GM03348 (cell line): ENCODE measurements at places on chromosomes 2 and 18.

- DNase-seq = peak; percentile 58
Observed at GRCh38 chr18:3250237-3251107, 2.9 kb downstream of the MYL12A start.

DNA sequence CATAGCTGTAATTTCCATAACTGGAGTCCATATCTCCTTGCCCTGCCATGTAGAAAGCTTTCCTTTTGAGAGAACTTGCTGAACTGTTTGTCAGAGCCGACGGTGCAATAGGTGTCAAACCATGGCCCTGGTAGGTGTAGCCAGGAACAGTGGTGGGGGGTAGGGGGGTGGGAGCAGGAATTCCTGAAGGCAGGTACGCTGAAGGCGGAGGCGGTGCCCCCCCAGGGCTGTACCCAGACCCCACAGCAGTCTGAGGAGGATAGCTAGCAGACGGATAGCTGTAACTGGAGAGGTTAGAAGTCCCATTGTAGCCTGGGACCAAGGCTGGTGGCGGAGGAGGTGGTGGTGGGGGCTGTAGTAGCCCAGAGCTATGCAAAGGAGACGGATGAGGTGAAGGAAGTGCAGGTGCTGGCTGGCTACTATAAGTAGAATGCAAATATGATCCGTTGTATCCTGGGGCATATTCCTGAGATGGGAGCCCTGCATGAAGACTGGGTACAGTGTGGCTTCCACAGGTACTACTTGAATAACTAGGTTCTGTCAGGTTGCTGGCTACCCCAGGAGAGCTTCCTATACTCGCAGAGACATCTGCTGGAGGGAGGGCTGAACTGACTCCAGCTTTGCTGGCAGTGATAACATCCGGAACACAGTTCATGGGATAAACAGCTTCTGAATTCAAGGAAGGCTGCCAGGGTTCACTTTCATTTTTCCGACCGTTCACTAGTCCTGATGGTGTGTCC lies 124.8 kb downstream of the FIGN start:
- DNase-seq = no peak

- no peak for DNase-seq
Observed at GRCh38 chr2:104930732-104931131, 76.8 kb downstream of the POU3F3 start.

- no peak for DNase-seq
Observed at GRCh38 chr2:127590386-127591190, 55.1 kb downstream of the MYO7B start.

- DNase-seq = no peak
Observed at GRCh38 chr2:225137971-225138370, 95.7 kb upstream of the DOCK10 start.

- no peak for DNase-seq
Observed at GRCh38 chr18:10457767-10458166, 3.3 kb downstream of the APCDD1 start.

GRCh38 chr2:109699646-109700045 lies 85.5 kb downstream of the SOWAHC start:
- no peak for DNase-seq

DNA sequence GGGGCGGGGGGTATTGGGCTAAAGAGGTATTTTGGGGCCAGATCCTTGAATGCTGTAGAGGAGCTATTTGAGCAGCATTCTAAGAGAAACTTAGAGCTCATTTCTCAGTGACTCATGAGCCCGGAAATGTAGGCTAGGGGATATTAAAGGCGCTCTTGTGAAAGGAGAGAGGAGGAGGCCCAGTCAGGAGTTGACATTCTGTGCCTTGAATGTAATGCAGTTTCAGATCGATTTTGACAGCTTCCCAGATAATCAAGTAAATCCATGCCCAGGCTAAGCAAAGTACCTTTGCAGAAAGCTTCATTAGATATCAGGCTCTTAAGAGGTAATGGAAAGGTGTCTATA lies 1.5 kb downstream of the CAB39 start:
- peak; percentile 77 for DNase-seq

DNA sequence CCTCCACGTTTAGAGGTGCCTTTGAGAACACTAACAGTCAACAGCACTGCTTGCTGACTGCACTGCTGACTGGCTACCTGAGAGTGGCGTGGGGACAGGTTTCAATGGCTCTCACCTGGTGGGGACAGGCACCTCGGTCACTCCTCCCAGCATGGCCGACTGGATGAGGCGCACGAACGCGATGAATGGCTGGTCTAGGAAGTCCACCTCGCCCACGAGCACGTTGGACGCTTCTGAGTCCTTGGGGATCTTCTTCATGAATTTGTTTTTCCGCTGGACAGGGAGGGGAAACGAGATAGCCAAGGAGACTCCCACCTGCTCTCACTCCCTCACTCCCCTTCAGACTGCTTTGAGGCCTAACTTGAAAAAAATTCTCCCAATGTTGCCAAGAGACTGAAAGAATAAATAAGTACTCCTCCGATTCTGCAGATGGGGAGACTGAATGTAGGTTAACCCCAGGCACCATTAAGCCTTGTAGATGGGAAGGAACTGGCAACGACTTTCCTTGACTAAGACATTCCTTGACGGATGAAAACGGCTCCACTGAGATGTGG lies 57.3 kb downstream of the MTHFD2 start:
- DNase-seq = no peak

DNA sequence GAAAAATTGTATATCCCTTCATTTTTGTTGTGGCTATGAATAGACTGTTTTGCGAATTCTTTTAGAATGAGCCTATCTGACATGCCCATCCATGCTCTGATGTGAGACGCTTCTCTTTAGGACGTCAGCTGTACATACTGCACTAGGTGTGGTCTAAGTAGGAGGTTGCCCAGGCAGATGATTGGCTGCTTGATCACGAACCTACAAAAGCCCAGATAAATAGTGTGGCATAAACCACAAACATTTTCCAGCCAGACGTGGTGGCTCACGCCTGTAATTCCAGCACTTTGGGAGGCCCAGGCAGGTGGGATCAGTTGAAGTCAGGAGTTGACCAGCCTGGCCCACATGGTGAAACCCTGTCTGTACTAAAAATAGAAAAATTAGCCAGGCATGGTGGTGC lies 251.8 kb downstream of the AGAP1 start:
- no peak for DNase-seq

- DNase-seq = peak; percentile 75
Observed at GRCh38 chr2:177332026-177332991, 60.3 kb upstream of the AGPS start.

- DNase-seq = no peak
Observed at GRCh38 chr2:238103465-238104225, 3.5 kb downstream of the ESPNL start.

DNA sequence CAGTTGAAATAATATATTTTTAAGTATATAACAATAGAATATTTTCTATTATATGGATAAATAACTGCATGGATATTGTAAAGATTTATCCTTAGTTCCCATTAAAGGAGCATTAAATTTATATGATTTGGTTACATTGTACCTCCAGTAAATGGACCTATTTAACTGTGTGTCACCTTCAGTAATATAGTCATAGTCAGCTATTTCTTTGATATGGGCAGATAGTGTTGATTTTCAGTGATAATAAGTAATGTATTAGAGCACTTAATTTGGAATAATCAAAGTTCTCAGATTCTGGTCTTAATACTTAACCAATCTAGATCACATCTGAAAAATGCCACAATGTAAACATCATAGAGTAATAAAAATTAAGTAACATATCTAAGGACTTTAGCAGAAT lies 1527.3 kb upstream of the NXPH2 start:
- DNase-seq = no peak

- no peak for DNase-seq
Observed at GRCh38 chr18:79574938-79575525, 104.6 kb upstream of the CTDP1 start.

GRCh38 chr2:164913640-164914350 lies 41.5 kb downstream of the SLC38A11 start:
- peak; percentile 11 for DNase-seq

DNA sequence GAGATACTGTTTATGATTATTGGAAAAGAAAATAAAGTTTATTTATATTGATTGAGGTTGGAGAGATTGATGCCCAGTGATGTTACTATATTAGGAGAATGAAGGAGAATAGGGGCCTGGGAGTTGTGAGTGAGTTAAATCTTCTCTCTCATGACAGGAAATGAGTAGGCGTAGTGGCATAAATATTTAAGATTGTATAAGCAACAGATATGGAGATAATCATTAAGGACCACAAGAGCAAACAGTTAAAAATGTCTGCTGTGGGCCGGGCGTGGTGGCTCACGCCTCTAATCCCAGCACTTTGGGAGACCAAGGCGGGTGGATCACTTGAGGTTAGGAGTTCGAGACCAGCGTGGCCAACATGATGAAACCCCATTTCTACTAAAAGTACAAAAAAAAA lies 62.7 kb downstream of the PTRHD1 start:
- DNase-seq = no peak

DNA sequence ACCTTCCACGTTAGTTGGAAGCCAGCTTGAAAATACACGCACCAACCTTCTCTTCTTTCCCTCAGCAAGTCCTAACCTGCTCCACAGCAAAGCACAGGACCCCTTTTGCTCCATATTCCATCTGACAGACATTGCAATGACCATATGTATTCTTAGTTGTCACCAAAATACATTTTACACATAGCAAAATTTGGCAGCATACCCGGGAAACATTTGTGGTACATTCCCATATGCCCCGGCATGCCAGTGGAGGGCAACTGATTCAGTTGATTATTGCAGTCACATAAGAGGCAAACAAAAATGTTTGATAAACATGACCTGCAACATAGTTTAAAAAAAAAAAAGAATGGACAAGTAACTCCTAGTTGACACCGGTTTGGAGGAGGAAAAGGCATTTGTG lies 202.1 kb upstream of the UBE2E3 start:
- no peak for DNase-seq

DNA sequence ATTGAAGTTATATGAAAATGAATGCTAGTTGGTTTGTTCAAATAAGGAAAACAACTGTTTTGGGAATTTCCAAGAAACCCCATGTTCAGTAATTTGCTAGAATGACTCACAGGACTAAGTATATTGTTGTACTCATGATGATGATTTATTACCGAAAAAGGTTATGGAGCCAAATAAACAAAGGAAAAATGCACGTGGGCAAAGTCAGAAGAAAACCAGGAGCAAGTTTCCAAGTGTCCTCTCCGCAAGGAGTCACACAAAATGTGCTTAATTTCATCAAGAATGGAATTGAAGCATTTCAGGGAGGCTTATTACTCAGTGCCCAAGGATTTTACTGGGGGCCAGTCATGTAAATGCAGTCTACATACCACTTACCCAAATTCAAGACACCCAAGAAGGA lies 1652.4 kb upstream of the TMEFF2 start:
- DNase-seq = peak; percentile 9

GRCh38 chr2:10547663-10548376 lies 99.7 kb upstream of the ODC1 start:
- no peak for DNase-seq

DNA sequence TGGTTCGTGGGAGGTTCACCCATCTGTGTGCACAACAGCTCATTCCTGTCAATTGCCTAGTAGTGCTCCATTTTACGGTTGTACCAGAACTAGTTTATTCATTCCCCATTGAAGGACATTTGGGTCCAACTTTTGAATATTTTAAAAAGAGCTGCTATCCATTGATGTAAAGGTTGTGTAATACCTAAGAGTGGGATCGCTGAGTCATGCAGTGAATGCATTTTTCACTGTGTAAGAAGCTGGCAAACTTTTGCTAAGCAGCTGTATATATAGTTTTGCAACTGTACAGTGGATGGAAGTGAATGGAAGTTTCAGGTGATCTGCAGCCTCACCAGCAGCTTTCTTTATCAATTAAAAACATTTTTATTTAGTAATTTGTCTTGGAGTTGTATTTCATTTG lies 104.5 kb downstream of the DCDC2C start:
- DNase-seq = no peak

DNA sequence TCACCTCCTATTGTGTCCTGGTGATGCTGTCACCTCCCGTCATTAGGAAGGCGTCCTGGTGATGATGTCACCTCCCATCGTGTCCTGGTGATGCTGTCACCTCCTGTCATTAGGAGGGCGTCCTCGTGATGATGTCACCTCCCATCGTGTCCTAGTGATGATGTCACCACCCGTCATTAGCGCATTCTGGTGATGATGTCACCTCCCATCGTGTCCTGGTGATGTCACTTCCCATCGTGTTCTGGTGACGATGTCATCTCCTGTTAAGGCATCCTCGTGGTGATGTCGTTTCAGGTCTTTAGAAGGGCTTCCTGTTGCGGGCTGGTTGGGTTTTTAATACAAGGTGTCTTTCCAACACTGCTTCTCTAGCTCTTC lies 40.7 kb downstream of the CTDP1 start:
- DNase-seq = no peak

- peak; percentile 54 for DNase-seq
Observed at GRCh38 chr2:159326569-159327255, 40.2 kb upstream of the WDSUB1 start.

- peak; percentile 13 for DNase-seq
Observed at GRCh38 chr2:199405241-199405640, 52.5 kb downstream of the SATB2 start.

DNA sequence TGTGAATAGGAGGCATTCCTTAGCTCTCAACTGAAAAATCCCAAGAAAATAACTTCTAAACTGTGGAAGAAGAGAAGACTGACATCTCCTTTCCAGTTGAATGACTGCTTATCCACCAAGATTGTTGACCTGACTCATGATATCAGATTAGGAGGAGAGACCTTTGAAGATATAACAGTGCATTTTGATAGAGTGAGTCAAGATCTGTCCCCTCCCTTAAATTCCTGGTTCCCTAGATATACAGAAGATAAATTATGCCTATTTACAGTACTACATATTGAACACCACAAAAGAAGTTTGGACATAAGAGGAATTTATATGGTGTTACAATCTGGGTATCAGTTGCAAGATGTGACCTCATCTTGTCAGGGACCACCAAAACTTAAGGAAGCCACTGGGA lies 285.3 kb upstream of the ZSWIM2 start:
- DNase-seq = no peak

DNA sequence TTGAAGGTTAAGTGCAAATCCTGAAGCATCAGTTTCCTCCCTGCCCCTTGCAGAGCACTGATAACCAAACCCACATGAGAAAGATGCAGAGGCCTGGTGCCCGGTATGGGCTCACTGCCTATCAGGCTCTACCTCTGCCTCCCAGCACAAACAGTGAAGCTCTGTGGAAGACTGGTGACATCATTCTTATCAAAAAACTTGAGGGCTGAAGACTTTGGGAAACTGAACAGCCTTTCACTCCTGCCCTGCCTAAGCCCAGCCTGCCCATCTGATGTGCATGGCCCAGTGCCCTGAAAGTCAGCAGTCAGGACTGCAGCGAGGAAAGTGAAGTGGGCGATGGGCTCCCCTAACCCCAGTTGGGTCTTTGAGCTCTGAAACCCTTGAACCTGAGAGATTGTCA lies 174.8 kb upstream of the ARL4C start:
- DNase-seq = no peak
